ENCODE measurements at places on chromosomes 11 and 22.

GRCh38 chr11:93116641-93117441 lies 81.0 kb downstream of the SLC36A4 start:
- DNase-seq, result no peak

DNA sequence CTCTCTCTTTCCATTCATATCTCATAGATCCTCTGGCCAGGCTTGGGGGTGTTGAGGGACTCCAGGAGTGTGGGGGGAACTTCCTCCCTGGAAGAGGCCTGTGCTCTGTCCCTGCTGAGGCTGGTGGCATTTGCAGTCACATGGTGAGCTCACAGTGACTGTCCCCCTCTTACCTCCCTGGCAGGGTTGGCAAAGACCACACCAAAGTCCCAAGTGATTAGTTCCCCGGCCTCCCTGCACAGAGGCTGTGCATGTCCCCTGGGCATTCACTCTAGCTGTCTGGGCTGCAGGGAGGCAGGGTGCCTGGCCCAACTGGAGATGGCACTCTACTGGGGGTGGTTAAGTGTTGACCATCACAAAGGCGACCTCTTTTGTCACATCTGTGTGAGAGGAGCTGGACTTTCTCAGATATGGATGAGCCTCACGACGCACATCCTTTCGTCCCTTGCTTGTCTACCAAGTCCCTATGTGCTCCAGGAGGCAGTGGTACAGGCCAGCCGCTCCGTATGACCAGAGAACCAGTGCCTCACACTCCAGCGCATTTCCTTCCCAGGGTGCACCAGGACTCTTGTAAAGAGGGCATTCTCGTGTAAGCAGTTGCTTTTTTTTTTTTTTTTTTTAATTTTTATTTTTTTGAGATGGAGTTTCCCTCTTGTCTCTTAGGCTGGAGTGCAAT lies 8.8 kb downstream of the TANGO2 start:
- DNase-seq, result no peak

DNA sequence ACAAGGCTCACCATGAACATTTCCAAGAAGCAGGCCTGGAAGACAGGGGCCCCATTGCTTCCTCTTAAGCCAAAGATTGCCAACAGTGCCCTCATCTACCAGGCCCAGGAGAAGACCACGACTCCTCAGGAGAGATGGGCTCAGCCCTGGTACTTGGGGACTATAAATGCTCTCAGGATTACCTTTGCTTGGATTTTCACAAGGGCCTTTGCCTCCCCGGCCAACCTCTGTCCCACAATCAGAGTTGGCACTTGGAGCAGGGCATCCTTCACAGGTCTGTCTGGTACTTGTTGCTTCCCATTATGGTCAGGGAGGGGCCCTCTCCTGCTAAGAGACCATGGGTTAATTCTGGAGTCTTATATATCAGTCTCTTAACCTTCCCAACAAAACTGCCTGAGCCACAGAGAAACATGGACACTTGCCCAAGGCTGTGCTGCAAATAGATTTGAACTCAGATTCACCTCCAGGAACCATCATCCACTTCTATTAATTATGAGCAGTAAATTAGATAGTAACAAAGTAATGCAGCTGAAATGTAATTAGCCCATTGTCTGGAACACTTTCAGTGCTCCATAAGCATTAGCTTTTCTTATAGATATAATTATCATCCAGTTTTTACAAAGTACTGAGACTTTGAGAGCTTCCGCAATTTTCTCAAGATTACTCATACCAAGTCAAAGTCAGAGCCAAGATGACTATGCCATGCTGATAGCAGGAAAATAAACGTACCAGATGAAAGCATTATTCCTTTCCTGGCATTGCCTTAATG lies 33.5 kb downstream of the POU2AF3 start:
- no peak for DNase-seq

GRCh38 chr11:80815752-80816453 lies 1375.1 kb upstream of the TENM4 start:
- no peak for DNase-seq

GRCh38 chr11:120029321-120029720 lies 108.6 kb downstream of the TRIM29 start:
- no peak for DNase-seq

Data from activated CD8-positive, alpha-beta memory T cell treated with anti-CD3 and anti-CD28 coated beads for 1 hour (primary cell).